ENCODE measurements at places on chromosomes 7 and 10. TPM values are rescaled to one million over a fixed set of nuclear protein-coding genes. Genes with fewer than 3 reads are reported as not detected.

GRCh38 chr10:36026656-36027390, 384.7 kb upstream of the FZD8 start:
- H3K4me3 ChIP-seq = no peak overlapping the region
- H3K36me3 ChIP-seq = no peaks in the 10 kb centered on the region
- H3K4me1 ChIP-seq = no peaks in the 10 kb centered on the region
- H3K27ac ChIP-seq = no peak overlapping the region

GRCh38 chr7:81628951-81629350, 140.9 kb downstream of the HGF start:
- no peaks in the 10 kb centered on the region for H3K36me3 ChIP-seq
- no peak overlapping the region for H3K4me3 ChIP-seq
- H3K27ac ChIP-seq = no peak overlapping the region

DNA sequence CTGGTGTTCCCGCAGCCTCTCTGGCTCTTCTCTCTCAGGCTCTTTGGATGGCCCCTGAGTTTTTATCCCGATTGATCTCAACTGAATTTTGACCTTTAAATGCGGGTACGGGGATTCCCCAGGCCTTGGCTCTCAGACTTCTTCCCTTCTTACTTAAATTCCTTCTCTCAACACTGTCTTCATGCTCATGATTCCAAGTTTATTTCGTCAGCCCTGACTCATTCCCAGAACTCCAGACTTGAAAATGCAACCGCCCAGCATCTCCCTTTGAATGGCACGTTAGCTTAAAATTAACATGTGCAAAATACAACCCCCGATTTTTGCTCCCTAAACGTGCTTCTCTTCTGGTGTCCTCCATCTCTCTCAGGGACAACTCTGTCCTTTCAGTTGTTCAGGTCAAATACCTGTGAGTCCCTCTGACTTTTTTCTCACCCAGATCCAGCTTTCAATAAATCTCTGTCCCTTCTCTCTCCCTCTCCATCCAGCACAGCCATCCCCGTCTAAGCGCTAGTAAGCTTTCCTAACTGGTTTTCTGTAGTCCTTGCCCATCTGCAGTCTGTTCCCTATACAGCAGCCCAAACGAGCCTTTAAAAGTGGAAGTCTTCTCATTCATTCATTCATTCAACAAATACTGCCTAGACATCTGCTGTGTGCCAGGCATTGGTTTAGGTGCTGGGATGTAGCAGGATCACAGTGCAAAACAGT, 7.1 kb downstream of the HECW1 start:
- H3K27me3 ChIP-seq = no peaks in the 10 kb centered on the region
- H3K4me1 ChIP-seq = no peaks in the 10 kb centered on the region
- no peak overlapping the region for H3K4me3 ChIP-seq
- DNase-seq = no peak

- H3K4me3 ChIP-seq = no peak overlapping the region
- H3K36me3 ChIP-seq = no peaks in the 10 kb centered on the region
- peaks cover 8% of the 10 kb centered on the region for H3K27me3 ChIP-seq
- no peak overlapping the region for H3K27ac ChIP-seq
- peak; percentile 45 for DNase-seq
- no peaks in the 10 kb centered on the region for H3K4me1 ChIP-seq
Observed at GRCh38 chr7:151244196-151244840, 4.2 kb downstream of the SMARCD3 start.

DNA sequence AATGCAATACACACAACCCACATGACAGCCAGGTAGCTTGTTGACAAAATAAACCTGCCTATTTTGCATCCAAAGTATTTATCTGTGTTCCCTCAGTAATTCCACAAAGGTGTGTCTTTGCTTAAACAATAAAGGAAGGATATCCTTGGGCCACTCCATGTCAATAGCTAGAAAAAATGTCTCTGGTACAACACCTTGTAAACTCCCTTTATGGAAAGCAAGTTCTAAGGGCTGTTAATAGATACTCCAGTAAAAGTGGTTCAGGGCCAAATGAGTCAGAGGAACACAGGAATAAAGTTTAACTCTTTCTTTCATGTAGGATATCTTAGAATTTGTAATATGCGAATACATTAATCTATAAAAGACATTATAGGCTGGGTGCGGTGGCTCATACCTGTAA, 96.9 kb upstream of the LRRTM3 start:
- H3K27me3 ChIP-seq = no peaks in the 10 kb centered on the region
- H3K4me3 ChIP-seq = no peak overlapping the region
- H3K36me3 ChIP-seq = no peaks in the 10 kb centered on the region
- no peak overlapping the region for H3K27ac ChIP-seq
- DNase-seq = no peak

DNA sequence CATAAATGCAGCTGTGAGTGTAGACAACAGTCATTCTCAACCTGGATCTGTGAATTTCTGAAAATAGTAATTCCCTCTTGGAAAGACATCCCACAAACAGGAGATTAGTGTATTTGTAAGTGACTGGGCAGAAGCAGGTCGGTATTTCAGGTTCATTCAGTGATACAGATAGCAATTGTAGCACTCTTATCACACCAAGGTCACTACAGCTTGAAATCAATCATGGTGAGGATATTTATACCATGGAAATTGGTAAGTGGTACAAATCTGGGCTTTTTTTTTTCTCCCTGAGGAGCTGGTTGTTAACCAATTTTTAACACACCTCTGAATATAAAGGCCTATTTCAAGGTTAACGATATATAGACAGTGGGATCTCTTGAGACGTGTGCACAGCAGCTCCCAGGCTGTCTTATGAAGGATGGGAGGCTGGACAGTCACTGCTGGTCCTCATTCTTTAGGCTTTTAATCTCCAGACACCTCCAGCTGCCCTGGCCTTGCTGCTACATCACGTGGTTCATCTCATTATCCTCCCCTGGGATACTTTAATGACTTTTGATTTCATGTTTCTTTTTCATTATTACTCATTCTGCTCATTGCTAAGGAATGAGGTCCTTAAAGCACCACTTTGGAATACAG, 87.1 kb downstream of the ITGA8 start:
- no peak overlapping the region for H3K4me3 ChIP-seq
- H3K27ac ChIP-seq = no peak overlapping the region
- H3K4me1 ChIP-seq = no peaks in the 10 kb centered on the region
- H3K36me3 ChIP-seq = no peaks in the 10 kb centered on the region
- no peaks in the 10 kb centered on the region for H3K27me3 ChIP-seq
- no peak for DNase-seq

DNA sequence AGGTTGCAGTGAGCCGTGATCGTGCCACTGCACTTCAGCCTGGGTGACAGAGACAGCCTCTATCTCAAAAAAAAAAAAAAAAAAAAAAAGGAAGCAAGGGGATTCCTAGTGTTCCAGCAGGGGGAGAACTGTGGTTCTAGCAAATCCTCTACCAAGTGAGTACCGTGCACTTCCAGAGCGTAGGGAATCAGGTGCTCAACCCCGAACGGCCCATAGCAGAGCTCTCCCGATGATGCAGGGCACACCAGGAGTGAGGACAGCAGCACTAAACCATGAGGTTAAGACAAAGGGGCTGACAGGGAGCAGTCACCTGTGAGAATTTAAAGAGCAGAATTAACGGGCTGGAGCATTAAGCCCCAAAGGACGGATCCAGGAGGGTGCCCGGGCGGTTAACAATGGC, 173.6 kb downstream of the PTPRN2 start:
- no peak overlapping the region for H3K4me3 ChIP-seq
- H3K27me3 ChIP-seq = no peaks in the 10 kb centered on the region
- no peaks in the 10 kb centered on the region for H3K36me3 ChIP-seq

- DNase-seq = no peak
- H3K4me1 ChIP-seq = no peaks in the 10 kb centered on the region
- H3K4me3 ChIP-seq = no peak overlapping the region
- no peaks in the 10 kb centered on the region for H3K36me3 ChIP-seq
- no peaks in the 10 kb centered on the region for H3K27me3 ChIP-seq
- H3K27ac ChIP-seq = no peak overlapping the region
Observed at GRCh38 chr10:20888620-20889330, 8.3 kb downstream of the NEBL start.

GRCh38 chr10:127013691-127014473, 108.7 kb downstream of the DOCK1 start:
- no peaks in the 10 kb centered on the region for H3K27me3 ChIP-seq
- no peak overlapping the region for H3K4me3 ChIP-seq
- DNase-seq = no peak
- peak overlapping the region; percentile 54 for H3K27ac ChIP-seq

- no peak overlapping the region for H3K4me3 ChIP-seq
Observed at GRCh38 chr7:10346032-10346431, 627.6 kb upstream of the PHF14 start.

Gene VPS37D
- 3.0 TPM for total RNA-seq

Gene ANKRD61
- 0.26 TPM for total RNA-seq

Gene ERVW-1
- not detected for total RNA-seq

Gene LMOD2
- not detected for total RNA-seq

Gene OLAH
- not detected for total RNA-seq

Gene MEST
- total RNA-seq = 23.9 TPM
